Dermis microvascular lymphatic vessel endothelial cell (primary cell): ENCODE measurements at places on chromosomes 5 and 9. TPM values are rescaled to one million over a fixed set of nuclear protein-coding genes. Genes with fewer than 3 reads are reported as not detected.

TRAF1 gene
- total RNA-seq, result 0.51 and 1.2 TPM in 2 replicates

TRIM7 gene
- total RNA-seq, result 2.1 and 7.6 TPM in 2 replicates

CCNO gene
- under 0.01 TPM in 1 of 2 replicates, not detected in the other for total RNA-seq

OLFM1 gene
- total RNA-seq, result 16.2 and 30.0 TPM in 2 replicates

N4BP3 gene
- 22.2 and 24.7 TPM in 2 replicates for total RNA-seq

MPDZ gene
- total RNA-seq, result 65.6 and 94.6 TPM in 2 replicates

DND1 gene
- 0.13 TPM in 2 replicates for total RNA-seq
